Activated T-cell treated with anti-CD3 and anti-CD28 coated beads, Interleukin-2, amount 50 U/mL, for 72 hours (primary cell): ENCODE measurements at places on chromosomes 13 and 19. TPM values are rescaled to one million over a fixed set of nuclear protein-coding genes. Genes with fewer than 3 reads are reported as not detected.

The TRPM4 gene
- 1.5 TPM for total RNA-seq

The ZNF582 gene
- total RNA-seq = 2.5 TPM

The FARSA gene
- total RNA-seq = 63.4 TPM

The PNMA8A gene
- 1.9 TPM for total RNA-seq

The ZNF302 gene
- 25.5 TPM for total RNA-seq

The KASH5 gene
- total RNA-seq = 1.6 TPM
